Naive thymus-derived CD8-positive, alpha-beta T cell (primary cell): ENCODE measurements at places on chromosomes 2 and 18. TPM values are rescaled to one million over a fixed set of nuclear protein-coding genes. Genes with fewer than 3 reads are reported as not detected.

Gene ZAP70
- total RNA-seq: 503 TPM

Gene NEURL3
- not detected for total RNA-seq

Gene TNFAIP6
- not detected for total RNA-seq

Gene HRH4
- not detected for total RNA-seq

Gene HOXD4
- total RNA-seq: not detected

Gene TMEM163
- not detected for total RNA-seq

Gene TACR1
- total RNA-seq: not detected

Gene OXER1
- 0.22 TPM for total RNA-seq

Gene CNTNAP5
- not detected for total RNA-seq

Gene MYOM1
- 5.6 TPM for total RNA-seq

Gene PARD3B
- 3.8 TPM for total RNA-seq

Gene FBXO41
- total RNA-seq: 26.5 TPM

Gene IL1B
- total RNA-seq: not detected

DNA sequence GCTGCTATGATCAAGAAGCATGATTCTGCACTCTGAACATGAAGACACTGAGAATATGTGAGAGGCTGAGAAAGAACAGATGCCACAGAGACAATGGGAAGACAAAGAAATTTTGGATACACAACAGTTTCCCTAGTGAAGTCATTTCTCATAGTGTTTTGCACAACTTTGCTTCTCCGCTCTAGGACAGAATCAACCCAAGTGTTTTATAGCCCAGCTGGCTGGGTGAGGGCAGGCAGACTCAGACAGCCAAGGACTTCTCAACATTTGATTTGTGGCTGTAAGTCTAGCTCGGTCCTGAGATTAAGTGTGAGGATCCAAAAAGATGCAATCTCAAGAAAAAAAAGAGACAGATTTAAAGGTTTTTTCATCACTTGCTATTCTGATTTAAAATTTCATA is 536.5 kb upstream of the CRIM1 start:
- no peak for DNase-seq

GRCh38 chr2:18791172-18791797 is 201.9 kb upstream of the NT5C1B start:
- DNase-seq: no peak

- DNase-seq: no peak
Measured at GRCh38 chr2:48770181-48770580, 14.7 kb upstream of the LHCGR start.

GRCh38 chr2:55966401-55967118 is 43.0 kb upstream of the EFEMP1 start:
- DNase-seq: no peak

GRCh38 chr2:19319698-19320097 is 38.7 kb downstream of the OSR1 start:
- DNase-seq: no peak

DNA sequence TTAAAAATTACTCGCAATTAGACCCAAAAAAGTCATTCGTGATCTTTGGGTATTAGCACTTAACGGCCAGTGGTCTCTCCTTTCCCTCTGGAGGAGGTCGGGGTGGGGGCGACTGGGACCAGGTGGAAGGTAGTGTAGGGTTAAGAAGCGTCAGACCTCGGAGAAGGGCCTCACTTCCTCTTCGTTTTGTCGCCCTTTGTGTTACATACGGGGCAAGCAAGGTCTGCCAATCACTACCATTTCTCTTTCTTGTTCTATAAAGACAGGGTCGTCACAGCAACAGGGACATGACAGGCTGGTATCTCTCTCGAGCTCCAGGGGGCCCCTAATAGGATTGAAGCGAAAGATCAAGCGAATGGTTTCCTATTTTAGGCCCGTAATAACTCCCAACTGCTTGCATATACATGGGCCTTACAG is 136.6 kb downstream of the INSIG2 start:
- no peak for DNase-seq

- no peak for DNase-seq
Measured at GRCh38 chr2:67701011-67701410, 303.9 kb downstream of the ETAA1 start.

- no peak for DNase-seq
Measured at GRCh38 chr2:109333414-109334210, 204.6 kb downstream of the SH3RF3 start.

DNA sequence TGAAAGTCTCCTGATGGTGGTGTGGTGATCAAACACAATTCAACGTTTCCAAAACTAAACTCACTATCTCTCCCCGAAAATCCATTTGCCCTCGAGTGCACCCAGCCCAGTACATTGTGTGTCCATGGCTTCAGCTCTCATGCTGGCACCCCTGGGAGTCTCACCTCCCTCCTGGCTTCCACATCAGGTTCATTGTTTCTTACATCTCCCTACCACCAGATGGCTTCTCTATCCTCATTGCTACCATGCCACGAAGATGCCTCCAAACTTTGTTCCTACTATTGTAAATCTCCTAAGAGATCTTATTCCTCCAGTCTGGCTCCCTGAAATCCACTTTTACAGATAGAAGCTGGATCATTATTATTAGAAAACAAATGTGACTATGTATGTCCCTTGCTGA is 197.0 kb downstream of the MYT1L start:
- DNase-seq: no peak

DNA sequence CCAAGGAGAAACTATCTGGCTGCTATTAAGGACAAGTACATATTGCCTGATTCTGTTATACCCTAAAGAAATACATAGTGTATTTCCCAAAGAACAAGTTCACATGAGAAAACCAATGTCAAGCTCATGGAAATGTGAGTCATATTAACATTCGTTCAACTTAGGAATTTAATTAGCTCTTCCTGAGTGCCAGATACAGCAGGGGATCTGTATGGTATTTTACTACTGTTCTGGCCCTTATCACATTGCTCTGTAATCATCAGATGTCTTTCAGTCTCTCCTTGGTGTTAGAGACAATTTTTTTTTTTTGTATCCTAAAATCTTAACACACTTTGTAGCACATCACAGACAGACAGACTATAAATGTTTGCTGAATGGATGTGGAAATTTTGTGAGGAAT is 395.0 kb upstream of the CRIM1 start:
- no peak for DNase-seq

GRCh38 chr2:101644842-101645383 is 52.6 kb upstream of the MAP4K4 start:
- no peak for DNase-seq

- no peak for DNase-seq
Measured at GRCh38 chr2:10169053-10169578, 46.6 kb downstream of the RRM2 start.

DNA sequence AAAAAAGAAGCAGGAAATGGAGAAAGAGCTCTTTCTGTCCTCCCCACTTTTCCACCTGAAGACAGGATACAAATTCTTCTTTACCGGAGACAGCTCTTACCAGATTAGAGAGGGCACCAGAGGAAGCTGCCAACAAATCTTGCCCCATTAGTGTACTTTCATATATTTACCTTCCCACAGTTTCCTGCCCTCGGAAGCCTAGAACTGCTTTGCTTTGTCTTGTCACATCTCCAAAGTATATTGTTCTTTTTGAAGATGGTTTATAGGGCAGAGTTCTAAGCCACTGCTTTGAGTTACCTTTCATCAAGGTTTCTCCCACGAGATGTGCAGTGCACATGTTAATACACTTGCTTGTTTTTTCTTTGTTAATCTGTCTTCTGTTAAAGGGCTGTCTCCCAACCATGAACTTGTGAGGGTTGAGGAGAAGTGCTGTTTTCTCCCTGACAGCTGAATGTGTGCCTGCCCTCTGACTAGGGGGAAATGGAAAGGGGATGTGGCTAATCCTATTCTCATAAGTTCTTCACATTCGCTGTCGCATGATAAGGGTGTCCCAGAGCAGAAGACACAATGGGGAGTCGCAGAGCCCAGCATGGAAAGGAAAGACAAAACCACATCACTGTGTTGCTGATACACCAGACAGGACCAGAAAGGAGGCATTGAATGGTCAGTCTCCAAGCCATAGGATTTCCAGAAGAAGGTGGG is 24.2 kb downstream of the CENPA start:
- DNase-seq: no peak

- no peak for DNase-seq
Measured at GRCh38 chr2:208999911-209000310, 423.9 kb upstream of the MAP2 start.

DNA sequence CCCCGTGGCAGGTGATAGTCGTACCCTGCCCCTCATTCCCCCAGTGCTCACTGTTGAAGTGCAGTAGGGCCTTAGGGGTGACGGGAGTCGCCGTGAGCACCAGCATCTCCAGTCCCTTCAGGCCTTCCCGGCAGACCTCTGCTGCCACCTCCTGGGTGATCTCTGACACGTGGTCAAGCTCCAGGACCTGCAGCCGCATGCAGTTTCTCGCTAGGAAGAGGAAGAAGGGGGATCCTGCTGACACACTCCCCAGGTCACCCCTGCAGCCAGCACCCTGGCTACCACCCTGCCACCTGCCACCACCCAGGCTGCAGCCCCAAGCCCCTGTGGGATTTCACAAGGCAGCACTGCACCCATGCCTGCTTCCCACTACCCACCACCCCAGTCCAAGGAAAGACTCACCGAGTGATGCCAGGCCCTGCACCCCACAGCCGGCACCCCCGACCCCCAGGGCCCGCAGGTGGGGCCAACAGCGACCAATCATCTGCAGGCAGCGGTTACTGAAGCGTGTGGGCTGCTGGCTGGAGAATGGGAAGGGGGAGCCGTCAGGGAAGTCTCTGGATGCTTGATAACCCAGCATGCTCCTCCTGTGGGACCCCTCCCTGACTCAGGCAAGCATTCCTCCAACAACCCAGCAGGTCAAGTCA is 23.8 kb downstream of the FBXO41 start:
- DNase-seq: no peak

DNA sequence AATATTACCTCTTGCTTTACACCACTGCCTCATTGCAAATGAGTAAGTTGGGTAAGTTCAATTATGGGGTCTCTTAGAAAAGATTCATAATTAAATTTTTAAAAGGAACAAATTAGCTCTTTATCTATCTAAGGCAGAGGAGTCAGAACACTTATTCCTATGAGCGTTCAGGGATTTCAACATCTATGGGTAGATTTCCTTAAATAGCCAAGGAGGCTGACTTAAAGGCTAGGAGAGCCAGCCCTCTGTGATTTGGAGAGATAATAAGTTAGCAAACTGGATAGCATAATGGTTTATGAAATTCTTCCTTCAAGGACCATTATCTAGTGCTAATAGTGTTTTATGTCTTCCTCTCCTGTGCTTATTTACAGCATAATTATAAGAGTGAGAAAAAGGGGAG is 387.7 kb downstream of the STK39 start:
- no peak for DNase-seq

DNA sequence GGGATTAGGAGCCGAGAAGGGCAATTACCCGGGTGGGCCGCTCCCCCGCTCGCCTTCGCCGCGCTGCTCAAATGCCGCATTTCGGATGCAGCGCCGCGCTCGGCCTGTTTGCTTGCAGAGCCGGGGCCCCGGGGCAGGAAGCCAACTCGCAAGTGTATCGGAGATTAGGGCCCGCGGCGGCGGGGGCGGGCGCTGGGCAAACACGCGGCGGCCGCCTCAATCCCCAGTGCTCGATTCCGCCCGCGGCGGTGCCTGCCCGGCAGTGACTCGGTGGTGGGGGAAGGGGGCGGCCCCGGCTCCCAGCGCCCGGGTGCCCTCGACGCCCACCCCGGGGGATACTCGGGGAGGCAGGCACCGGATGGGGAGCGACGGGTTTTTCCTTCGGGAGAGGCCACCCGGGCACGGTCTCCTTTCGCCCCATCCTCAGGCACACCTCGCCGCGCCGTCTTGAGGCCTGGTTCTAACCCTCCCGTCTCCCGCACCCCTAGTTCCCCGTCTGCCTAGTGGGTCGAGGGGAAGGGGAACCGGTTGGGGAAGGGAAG is 26.6 kb upstream of the NOTO start:
- DNase-seq: peak; percentile 71

GRCh38 chr2:168528469-168528868 is 72.4 kb downstream of the CERS6 start:
- DNase-seq: no peak

- no peak for DNase-seq
Measured at GRCh38 chr2:187876554-187876953, 322.3 kb upstream of the TFPI start.

- no peak for DNase-seq
Measured at GRCh38 chr2:82656420-82656819, 1802.7 kb downstream of the SUCLG1 start.

DNA sequence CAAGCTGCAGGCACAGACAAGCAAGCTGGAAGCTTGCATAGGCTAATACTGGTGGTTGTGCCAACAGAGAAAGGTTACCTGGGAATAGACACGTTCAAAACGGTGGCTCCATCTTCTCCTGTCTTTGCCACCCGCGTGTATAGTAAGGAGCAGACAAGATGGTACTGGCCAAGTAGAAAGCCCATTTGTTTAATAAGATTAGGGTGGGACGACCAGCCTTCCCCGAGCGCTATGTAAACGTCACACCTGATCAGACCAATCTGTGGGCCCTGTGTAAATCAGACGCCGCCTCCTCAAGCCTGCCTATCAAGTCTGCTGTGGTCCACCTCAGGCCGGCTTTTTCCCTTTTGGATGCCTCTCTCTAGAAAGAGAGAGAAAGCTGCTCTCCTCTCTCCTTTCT is 189.2 kb downstream of the LAMA1 start:
- no peak for DNase-seq

GRCh38 chr18:61743775-61744531 is 148.9 kb downstream of the RNF152 start:
- no peak for DNase-seq

GRCh38 chr18:35049111-35050027 is 8.2 kb downstream of the MAPRE2 start:
- DNase-seq: no peak

DNA sequence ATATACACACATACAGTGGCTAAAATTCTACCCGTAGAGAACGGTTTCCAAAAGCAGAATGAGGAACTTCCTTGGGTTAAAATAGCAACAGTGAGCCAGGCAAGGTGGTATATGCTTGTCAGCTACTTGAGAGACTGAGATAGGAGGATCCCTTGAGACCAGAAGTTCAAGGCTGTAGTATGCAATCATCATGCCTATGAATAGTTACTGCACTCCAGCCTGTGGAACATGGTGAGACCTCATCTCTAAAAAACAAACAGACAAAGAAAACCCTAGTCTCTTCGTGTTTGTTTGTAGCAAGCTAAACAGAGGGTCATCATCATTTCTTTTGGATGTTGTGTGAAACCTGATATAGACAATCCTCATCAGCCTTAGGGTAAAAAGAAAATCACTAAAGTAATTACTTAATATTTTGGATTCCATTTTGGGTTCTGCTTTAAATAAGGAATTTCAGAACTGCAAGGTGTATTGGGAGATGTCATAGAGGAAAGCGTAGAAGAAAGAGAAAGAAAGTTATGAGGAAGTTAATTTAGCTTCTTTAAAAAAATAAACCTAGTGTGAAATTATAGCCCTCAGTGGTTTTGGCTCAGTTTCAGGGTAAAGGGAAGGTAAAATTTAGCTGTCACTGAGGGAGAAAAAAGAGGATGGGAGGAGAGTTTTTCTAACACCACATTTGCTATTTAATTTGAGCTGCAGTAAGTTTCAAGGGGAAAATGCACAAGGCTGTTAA is 46.5 kb downstream of the PLEK start:
- DNase-seq: no peak

GRCh38 chr18:5630057-5630899 is 86.5 kb upstream of the EPB41L3 start:
- DNase-seq: no peak
